NCI-H146 (cell line): ENCODE measurements at places on chromosomes 4 and X.

DNA sequence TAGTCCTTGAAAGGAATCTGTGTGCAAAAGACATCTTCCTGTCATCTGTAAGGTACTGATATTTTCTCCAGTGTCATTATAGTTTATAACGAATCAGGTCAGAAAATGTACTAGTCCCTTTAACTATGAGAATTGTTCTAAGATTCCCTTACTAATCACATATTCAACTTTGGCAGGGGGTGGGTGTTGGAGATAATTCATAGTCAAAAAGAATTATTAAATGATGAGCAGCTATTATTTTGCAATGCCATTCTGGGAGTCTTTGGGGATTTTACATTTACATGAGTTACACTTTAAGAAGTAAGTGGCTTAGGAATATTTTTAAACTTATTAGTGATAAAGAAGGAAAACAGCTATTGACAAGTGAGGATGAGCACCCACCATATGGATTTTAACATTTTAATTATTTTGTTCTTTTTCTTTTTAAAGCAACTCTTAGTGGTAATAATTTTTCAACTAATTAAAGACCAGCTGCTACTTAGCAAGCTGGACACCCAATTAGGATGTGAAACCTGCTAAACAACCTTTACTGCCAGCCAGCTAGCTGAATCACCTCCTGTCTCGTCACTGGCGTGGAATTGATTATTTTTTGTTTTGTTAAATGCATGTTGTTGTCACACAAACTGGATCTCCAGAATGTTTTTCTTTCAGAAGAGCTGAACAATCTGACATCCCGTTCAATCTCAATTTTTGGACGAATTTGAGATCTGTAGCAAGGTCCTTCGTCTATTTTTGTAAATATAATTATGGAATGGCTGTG is 219.2 kb downstream of the ARAP2 start:
- DNase-seq: peak; percentile 38

DNA sequence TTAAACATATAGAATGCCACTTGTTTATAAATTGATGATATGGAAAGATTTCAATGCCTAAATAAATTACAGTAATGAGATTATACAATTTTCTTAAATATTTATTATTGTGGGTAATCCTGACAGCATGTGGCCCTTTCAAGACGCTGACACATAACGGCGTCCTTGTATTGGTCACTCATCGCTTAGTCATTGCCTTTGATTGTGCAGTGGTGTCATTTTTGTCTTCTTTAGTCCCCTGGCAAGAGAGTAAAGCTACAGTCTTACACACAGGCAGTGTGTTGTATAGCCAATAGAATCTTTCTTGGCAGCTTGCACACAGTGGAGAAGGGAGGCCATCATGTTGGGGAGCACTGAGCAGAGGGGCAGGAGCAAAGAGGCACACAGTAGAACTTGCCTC is 361.8 kb upstream of the GALNT7 start:
- DNase-seq: no peak

DNA sequence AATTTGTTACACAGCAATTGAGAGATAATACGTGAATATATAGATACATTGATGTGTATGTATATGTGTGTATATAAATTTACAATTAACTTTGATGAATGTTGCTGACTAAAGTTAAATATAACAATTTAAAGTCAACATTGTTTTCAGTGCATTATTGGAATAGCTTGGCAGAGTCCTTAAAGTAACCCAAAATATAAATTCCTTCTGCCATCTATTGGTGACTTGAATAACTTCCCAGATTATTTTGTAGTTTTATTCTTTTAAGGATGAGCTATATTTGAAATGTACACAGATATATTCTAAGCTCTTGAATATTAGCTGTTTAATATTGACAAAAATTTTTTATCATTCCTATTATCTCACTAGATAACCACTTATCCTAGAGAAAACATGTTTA is 298.2 kb upstream of the FSTL5 start:
- DNase-seq: no peak

- no peak for DNase-seq
Measured at GRCh38 chrX:125778261-125778660, 387.8 kb downstream of the DCAF12L2 start.

DNA sequence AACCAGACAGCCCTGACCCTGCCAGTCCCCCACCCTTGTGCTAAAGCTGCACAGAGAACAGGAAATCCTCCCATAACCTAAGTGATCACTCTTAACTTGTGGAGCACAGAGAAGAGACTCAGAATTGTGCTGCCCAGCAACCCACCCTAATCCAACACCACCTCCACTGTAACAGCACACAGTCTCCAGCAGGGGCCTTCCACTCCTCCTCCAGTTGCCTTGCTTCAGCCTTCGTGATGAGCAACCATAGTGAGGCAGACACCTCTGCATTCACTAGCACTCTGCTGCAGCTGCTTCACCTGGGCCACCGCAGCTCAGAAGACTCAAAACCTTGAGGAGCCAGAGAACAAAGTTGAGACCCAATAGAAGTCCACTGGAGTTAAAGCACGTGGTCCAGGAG is 7.9 kb upstream of the UGT2B4 start:
- no peak for DNase-seq

DNA sequence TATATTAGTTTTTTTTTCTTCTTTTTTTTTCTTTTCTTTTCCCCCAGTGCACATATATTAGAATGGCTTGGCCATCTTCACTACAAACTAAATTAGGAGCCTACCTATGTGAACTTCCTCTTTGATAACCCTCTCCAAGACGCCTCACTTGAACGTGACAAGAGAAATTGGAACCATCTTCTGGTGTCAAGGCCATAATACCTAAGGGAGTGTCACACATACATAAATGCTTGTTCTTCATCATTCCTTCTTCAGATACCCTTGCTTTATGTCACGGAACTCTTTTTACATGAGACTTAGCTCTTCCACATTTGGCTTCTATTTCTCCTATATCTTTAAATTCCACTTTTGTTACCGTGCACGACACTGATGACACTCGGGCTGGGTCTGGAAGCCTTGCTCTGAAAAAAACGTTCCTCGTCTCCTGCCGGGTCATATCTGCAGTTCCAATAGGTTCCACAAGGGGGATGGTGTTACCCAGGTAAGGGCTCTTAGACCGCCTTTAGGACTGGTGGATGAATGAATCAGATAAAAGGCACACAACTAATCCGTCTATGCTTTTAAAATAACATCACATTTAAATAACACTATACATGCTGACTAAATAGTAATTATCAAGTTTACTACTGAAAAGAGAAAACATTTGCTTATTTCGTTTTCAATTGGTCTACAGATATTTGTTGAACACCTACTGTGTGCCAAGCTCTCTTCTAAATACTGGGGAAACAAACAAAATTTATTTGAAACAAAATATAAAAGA is 19.9 kb downstream of the DGAT2L6 start:
- DNase-seq: peak; percentile 75
